Esophagus muscularis mucosa (tissue), 4 donors: ENCODE measurements at places on chromosomes 12 and 14. TPM values are rescaled to one million over a fixed set of nuclear protein-coding genes. Genes with fewer than 3 reads are reported as not detected.

The CLEC1A gene
- total RNA-seq = 1.7 TPM

The HCAR1 gene
- total RNA-seq = not detected

The TSPAN19 gene
- total RNA-seq = not detected

The FOXN4 gene
- not detected for total RNA-seq

The ACVR1B gene
- 9.1 TPM for total RNA-seq

DNA sequence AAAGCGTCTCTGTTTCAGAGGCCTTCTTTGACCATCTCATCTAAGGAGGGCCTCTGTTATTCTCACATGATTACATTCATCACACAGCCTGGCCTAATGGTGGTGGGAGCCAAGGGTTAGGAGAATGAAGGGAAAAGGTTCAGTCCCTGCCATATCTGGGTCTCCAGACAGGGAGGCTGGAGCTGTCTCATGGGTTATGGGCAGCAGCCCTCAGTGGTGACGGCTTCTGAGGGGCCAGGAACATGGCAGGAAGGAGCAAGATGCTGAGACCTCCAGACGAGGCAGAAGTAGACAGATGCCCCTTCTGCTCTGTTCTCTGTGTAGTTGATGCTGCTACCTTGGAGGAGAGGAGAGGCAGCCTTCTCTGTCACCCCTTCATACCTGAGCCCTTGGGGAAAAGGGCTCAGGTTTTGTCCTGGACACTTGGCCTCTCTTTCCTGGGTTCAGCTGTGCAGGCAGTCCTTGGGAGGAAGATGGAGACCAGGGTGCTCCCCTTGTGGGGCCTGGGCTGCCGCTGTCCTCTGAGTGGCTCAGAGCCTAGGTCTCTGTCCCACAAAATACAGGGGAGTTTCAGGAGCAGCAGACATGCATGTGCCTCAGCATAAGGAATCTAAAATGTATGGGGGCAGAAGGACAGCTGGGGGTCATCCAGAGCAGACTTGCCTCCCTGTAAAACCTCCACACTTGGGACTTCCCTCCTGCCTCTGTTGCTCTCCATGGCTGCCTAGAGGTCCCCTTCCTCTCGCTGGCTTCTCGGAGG lies 3.6 kb downstream of the IFI27L2 start:
- no peaks in the 10 kb centered on the region for H3K27me3 ChIP-seq
- peaks cover 21% of the 10 kb centered on the region for H3K4me1 ChIP-seq
- peak; percentile 89 for DNase-seq
- no peaks in the 10 kb centered on the region for H3K36me3 ChIP-seq
- no peak overlapping the region for H3K27ac ChIP-seq

DNA sequence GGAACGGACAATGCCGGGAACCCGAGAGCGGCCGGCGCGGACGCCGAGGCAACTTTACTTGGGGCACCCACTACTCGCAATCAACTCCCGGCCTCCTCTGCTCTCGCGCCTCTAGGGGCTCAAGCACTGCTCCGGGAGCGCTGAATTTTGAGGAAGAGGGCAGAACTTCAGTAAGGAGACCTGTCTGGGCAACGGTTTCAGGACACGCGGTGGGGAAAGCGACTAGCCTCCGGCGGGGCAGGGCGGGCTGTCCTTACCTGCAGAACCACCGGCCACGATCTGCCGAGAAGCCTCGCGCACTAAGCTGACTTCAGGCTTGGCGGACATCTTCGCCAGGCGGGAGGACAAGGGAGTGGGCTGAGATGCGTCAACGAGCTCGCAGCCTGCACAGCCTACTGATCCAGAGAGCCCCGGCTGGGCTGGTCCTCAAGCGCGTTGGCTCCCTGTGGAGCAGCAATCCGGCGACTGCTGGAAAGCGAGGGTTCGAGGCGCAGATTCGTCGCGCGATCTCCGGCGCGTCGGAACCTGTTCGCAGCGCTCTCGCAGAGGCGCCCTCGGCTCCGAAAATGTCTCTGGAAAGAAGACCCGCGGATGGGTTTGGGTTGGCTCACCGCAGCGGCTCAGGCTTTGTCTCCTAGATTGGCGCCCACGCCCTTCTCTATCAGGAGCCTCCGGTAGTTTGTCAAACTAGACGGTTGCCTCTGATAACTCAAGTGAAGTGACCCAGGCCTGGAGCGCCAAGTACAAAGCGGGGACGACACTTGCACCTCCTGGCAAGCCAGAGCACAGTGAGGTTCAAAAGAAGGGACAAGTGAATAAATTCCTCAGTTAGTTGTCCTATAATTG lies at the start of gene SLC25A21:
Gene SLC25A21 (minus strand): TSS at position 583 of the 846 bp plus-strand sequence.
- H3K4me3 ChIP-seq = peak within 1 kb of the TSS; percentile 69
- no peak for DNase-seq
- H3K27me3 ChIP-seq = no peaks in the 10 kb centered on the region
- peaks cover 17% of the 10 kb centered on the region for H3K4me1 ChIP-seq

GRCh38 chr12:47110011-47110541 lies 30.3 kb upstream of the AMIGO2 start:
- no peak overlapping the region for H3K27ac ChIP-seq
- H3K36me3 ChIP-seq = no peaks in the 10 kb centered on the region
- H3K4me1 ChIP-seq = no peaks in the 10 kb centered on the region
- H3K4me3 ChIP-seq = no peak overlapping the region
- H3K27me3 ChIP-seq = no peaks in the 10 kb centered on the region

GRCh38 chr12:129496226-129496625 lies 407.6 kb downstream of the TMEM132D start:
- no peak for DNase-seq
- H3K36me3 ChIP-seq = no peaks in the 10 kb centered on the region
- H3K4me1 ChIP-seq = no peaks in the 10 kb centered on the region
- no peak overlapping the region for H3K4me3 ChIP-seq
- H3K27ac ChIP-seq = no peak overlapping the region

- no peaks in the 10 kb centered on the region for H3K4me1 ChIP-seq
- no peak overlapping the region for H3K4me3 ChIP-seq
- no peaks in the 10 kb centered on the region for H3K27me3 ChIP-seq
- DNase-seq = no peak
Measured at GRCh38 chr12:122584177-122584863, 57.3 kb downstream of the KNTC1 start.

- no peak overlapping the region for H3K27ac ChIP-seq
- no peaks in the 10 kb centered on the region for H3K4me1 ChIP-seq
- H3K27me3 ChIP-seq = no peaks in the 10 kb centered on the region
- no peak overlapping the region for H3K4me3 ChIP-seq
Measured at GRCh38 chr14:79064214-79064613, 894.0 kb downstream of the NRXN3 start.

GRCh38 chr14:96417254-96417653 lies 25.3 kb downstream of the AK7 start:
- H3K4me1 ChIP-seq = no peaks in the 10 kb centered on the region
- DNase-seq = no peak
- peaks cover 12% of the 10 kb centered on the region for H3K27me3 ChIP-seq
- no peak overlapping the region for H3K27ac ChIP-seq
- H3K36me3 ChIP-seq = no peaks in the 10 kb centered on the region
- H3K4me3 ChIP-seq = no peak overlapping the region

DNA sequence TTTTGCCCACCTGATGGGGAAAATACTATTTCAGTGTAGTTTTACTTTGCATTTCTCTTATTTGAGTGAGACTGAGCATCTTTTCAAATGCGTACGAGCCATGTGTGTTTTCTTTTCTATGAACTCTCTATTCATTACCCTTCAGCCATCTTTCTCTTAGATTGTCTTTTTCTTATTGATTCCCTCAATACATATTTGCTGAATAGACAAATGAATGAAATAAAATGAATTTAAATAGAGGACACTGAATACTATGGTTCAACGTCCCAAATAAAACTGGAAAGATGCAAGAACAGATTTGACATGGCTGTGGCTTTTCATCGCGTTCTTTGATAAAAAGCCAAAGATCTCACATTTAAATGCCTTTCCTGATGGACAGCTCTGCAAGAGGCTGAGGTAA lies 34.6 kb upstream of the RPH3A start:
- no peak overlapping the region for H3K27ac ChIP-seq
- H3K4me1 ChIP-seq = no peaks in the 10 kb centered on the region
- no peaks in the 10 kb centered on the region for H3K36me3 ChIP-seq
- H3K27me3 ChIP-seq = no peaks in the 10 kb centered on the region
- no peak overlapping the region for H3K4me3 ChIP-seq

- DNase-seq = no peak
- H3K27ac ChIP-seq = peak overlapping the region; percentile 19
- H3K27me3 ChIP-seq = no peaks in the 10 kb centered on the region
- no peaks in the 10 kb centered on the region for H3K36me3 ChIP-seq
- H3K4me1 ChIP-seq = peaks cover 18% of the 10 kb centered on the region
Measured at GRCh38 chr14:69289811-69290520, 30.0 kb downstream of the GALNT16 start.

DNA sequence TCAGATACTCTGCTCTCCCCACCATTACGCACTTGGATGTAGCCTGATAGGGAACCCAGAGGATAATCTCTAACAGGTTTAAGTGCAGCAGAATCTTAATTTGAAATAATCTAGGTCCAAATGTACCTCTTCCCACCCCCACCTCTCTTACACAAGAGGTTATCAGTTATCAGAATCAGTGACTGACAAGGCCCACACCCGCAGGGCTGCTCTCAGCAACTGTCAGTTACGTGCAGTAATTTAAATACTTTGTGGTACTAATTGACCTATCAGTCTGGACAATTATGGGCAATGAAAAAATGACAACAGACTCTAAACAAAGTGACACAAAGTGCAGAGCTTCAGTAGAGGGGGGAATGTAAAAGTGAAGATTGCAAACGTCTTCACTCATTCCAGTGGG lies 74.0 kb downstream of the CLIP1 start:
- H3K4me3 ChIP-seq = no peak overlapping the region
- H3K27me3 ChIP-seq = no peaks in the 10 kb centered on the region
- peaks cover 81% of the 10 kb centered on the region for H3K36me3 ChIP-seq
- peaks cover 18% of the 10 kb centered on the region for H3K4me1 ChIP-seq

DNA sequence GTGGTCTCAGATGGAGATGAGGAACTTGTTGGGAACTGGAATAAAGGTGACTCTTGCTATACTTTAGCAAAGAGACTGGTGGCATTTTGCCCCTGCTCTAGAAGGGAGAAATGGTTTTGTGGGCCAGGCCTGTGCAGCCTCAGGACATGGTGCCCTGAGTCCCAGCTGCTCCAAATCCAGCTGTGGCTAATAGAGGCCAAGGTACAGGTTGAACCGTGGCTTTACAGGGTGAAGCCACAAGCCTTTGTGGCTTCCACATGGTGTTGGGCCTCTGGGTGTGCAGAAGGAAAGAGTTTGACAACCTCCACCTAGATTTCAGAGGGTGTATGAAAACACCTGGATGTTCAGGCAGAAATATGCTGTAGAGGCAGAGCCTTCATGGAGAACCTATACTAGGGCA lies 586.0 kb downstream of the FLRT2 start:
- no peak overlapping the region for H3K4me3 ChIP-seq
- H3K4me1 ChIP-seq = no peaks in the 10 kb centered on the region
- H3K36me3 ChIP-seq = no peaks in the 10 kb centered on the region
- no peak for DNase-seq
- H3K27me3 ChIP-seq = no peaks in the 10 kb centered on the region
- no peak overlapping the region for H3K27ac ChIP-seq

- no peak overlapping the region for H3K27ac ChIP-seq
- H3K4me1 ChIP-seq = no peaks in the 10 kb centered on the region
- H3K36me3 ChIP-seq = no peaks in the 10 kb centered on the region
- no peak for DNase-seq
- H3K4me3 ChIP-seq = no peak overlapping the region
Measured at GRCh38 chr12:112844814-112845565, 53.4 kb downstream of the RPH3A start.

DNA sequence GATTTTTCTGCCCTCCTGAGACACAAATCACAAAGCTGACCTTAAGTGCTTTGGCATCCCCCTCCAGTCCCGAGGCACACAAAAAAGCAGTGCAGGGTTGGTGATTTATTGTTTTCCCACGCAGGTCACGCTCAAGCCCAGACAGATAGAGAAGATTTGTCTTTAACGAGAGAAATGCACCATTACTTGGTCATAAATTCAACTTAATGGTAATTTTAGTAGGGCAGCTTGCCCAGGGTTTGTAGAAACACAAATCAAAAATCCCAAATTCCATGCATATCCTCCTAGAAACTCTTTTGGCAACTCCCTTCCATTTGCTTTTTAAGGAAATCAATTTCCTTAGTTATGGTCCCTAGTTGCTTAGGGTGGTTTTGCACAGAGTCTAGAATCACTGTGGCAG lies 132.6 kb downstream of the IGF1 start:
- no peak overlapping the region for H3K4me3 ChIP-seq
- H3K4me1 ChIP-seq = peaks cover 8% of the 10 kb centered on the region
- H3K27me3 ChIP-seq = no peaks in the 10 kb centered on the region
- no peaks in the 10 kb centered on the region for H3K36me3 ChIP-seq
- no peak for DNase-seq
- no peak overlapping the region for H3K27ac ChIP-seq

DNA sequence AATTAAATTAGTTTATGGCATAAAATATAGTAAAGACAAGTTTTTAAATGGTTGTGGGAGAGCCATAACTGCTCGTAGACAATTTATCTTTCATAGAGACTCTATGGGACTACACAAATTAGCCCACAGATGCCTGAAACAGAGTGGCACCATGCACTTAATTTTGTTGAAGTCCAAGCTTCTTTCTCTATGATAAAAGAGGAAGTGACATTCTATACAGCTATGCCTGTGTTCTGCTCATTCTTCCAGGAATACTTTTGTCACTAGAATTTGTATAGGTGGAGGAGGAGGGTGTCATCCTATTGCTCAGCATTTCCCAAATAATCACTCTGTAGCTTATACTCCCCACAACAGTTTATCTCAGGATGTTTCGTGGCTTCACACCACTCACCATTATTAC lies 43.7 kb upstream of the KICS2 start:
- H3K27ac ChIP-seq = no peak overlapping the region
- no peaks in the 10 kb centered on the region for H3K27me3 ChIP-seq
- no peaks in the 10 kb centered on the region for H3K4me1 ChIP-seq
- no peak overlapping the region for H3K4me3 ChIP-seq
- H3K36me3 ChIP-seq = no peaks in the 10 kb centered on the region

DNA sequence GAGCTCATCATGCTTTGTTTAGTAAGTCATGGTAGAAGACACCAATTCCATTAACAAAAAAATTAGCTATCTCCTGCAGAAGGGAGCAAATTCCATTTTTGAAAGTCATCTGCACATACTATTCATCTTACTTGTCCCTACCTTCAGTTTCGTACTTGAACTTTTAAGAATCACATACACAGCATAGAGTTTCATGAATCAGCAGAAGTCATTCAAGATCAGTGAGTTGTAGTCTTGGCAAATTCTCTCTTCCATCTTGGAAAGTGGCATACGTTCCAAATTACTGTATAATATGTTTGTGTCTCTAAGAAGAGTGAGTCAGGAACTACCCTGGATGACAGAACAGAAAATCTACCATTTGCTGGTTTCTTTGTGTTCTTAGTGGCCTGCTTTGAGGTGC lies 14.1 kb downstream of the VRK1 start:
- no peaks in the 10 kb centered on the region for H3K4me1 ChIP-seq
- H3K27me3 ChIP-seq = no peaks in the 10 kb centered on the region
- H3K27ac ChIP-seq = no peak overlapping the region
- H3K4me3 ChIP-seq = no peak overlapping the region
